ENCODE measurements at places on chromosomes 2 and 18. TPM values are rescaled to one million over a fixed set of nuclear protein-coding genes. Genes with fewer than 3 reads are reported as not detected.
A peak's percentile ranks its signal among the peaks of the same experiment; 100 is the strongest.

- DNase-seq = no peak
Measured at GRCh38 chr2:68974251-68974650, at the start of gene GKN1. GKN1 (plus strand) TSS chr2:68974636; CDS start chr2:68974678, 42 bp downstream.

DNA sequence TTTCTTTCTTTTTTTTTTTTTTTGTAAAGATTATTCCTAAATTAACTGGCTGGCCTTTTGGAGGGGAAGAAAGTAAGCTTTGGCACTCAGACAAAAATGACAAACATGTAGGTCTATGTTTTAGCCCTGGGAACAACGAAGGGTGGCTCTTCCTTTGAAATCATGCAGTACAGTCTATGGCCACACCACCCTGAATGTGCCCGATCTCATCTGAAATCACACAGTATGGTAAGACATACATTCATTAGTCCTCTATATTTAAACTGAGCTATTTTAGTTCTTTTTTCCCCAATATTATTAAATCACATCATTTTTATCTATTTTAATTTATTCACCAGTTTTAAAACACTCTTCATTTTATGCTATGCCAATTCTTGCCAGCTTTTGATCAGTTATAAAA lies 48.2 kb downstream of the PLA2R1 start:
- no peak for DNase-seq

DNA sequence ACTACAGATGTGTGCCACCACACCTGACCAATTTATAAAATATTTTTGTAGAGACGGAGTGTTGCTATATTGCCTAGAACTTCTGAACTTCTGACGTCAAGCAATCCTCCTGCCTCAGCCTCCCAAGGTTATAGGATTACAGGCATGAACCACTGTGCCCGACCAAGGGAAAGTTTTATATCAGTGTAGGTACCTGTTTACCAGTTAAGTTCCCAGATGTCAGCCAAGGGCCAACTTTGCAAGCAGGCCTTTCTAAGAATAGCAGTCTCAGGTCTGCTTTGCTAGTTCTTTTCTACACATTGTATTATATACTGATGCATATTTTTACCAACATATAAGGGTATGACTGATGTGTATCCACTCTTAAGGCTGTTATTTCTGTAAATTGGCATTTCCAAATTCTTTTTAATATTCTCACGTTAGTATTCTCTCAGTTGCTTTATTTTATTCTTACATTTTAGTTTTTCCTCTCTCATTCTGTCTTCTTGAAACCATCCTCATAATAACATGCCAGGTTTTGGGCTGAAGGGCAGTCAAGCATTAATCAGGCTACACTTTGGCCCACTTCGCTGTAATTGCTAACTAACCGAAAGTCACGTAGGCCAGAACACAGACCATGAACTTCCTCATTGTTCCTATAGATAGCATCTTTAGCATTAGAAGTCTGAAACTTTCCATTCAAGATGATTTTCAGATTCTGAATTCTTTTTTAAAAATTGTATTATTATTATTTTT lies 25.0 kb upstream of the CXXC1 start:
- no peak for DNase-seq

- DNase-seq = peak; percentile 31
Measured at GRCh38 chr2:64727843-64728463, 74.2 kb upstream of the SERTAD2 start.

DNA sequence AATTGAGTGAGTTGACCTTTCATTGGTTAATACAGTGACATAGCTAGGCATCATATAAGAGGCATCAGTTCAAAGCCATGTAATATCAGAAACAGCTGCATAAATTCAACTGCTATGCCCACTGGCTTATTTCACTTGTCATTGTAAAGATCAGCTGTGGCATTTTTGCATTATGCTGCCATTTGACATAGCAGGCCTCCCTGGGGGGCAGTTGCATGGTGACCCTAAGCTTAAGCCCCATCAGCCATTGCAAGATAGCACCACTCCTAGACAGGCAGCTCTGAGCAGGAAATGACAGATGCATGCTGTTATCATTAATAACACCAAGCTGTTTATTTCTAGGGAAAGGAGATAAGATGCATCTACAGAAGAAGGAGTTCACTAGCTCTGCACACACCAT lies 233.4 kb upstream of the CNTNAP5 start:
- no peak for DNase-seq

- DNase-seq = no peak
Measured at GRCh38 chr2:98123286-98123685, 36.3 kb downstream of the VWA3B start.

GRCh38 chr2:105712166-105712915 lies 32.4 kb upstream of the NCK2 start:
- DNase-seq = no peak

GRCh38 chr2:73175663-73176204 lies 26.6 kb upstream of the NOTO start:
- DNase-seq = peak; percentile 65

GRCh38 chr2:23530206-23530908 lies 145.4 kb downstream of the KLHL29 start:
- no peak for DNase-seq

DNA sequence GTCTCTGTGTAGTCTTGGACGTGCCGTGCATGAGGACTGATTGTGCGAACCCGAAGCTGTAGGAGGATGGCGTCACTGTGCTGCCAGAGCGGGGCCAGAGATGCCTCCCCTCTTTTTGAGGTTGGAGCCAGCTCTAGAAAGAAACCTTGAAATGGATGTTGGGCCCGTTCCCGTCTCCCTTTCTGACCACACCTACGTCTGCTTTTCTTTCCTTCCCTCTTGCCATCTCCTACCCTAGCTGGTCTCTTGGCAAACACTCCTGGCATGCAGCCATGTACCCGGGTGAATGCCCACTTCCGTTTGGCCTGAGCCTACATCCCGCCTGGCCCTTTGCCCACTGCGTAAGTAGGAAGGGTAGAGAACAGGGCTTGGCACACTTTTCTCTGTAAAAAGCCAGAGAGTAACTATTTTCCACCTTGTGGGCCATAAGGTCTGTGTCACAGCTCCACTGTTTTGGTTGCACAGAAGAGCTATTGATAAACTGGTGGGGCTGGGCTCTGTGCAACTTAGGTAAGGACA lies 37.4 kb downstream of the SH3BP4 start:
- DNase-seq = no peak

DNA sequence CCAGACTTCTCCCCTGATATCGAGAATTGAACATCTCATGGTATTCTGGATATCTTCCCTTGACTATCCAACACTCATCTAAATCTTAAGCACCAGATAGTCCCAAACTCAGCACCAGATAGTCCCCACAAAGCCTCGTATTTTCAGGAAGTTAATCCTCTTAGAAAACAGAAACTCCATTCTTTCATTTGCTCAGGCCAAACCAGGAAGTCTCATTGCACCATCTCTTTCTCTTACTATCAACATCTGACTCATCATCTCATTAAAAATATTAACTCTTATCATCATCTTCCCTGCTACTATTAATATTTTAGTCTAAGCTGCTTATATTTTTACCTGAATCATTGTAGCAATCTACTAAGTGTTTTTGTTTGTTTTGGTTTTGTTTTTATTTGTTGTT lies 286.4 kb downstream of the GALNT13 start:
- no peak for DNase-seq

DNA sequence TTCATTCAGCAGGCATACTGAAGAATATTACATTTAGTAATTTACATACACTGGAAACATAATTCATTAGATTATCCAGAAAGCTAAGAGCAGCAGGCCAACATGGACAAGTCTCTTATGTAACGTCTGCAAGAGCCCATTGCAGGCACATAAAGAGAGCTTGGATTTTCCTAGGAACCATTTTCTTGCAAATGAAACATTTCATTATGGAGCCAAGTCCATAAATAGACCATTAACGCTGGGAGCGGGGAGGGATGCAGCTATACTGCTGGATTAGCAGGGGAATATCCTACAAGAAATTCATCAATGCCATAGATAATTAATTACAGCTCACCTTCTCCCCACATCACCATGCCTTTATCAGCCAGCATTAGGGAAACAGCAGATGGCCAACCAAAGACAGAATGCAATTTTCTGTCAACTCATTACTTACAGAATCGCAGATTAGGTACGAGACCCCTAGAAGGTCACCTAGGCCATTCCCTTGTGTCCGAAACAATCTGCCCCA lies 170.4 kb downstream of the C1D start:
- no peak for DNase-seq

DNA sequence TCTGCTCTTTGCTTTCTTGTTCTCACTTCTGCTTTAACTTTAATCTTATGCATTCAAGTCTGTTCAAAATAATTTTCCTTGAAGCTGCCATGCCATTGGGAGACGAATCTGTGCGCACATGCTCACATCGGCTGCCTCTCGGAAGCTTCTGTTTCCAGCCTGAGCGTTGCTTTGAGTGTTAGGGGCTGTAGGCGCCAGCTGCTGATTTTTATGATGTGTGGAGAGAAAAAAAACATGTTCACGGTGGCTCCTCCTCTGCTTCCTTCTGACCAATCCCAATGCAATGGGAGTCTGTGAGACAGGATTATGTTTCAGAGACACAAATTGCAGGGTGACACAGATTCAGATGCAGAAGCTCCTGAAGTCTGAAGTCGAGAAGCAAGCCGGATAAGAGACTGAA lies at the start of gene MC4R:
MC4R (minus strand) TSS at position 180 of the 400 bp plus-strand sequence. CDS start 426 bp downstream, outside the sequence.
- DNase-seq = peak; percentile 42

DNA sequence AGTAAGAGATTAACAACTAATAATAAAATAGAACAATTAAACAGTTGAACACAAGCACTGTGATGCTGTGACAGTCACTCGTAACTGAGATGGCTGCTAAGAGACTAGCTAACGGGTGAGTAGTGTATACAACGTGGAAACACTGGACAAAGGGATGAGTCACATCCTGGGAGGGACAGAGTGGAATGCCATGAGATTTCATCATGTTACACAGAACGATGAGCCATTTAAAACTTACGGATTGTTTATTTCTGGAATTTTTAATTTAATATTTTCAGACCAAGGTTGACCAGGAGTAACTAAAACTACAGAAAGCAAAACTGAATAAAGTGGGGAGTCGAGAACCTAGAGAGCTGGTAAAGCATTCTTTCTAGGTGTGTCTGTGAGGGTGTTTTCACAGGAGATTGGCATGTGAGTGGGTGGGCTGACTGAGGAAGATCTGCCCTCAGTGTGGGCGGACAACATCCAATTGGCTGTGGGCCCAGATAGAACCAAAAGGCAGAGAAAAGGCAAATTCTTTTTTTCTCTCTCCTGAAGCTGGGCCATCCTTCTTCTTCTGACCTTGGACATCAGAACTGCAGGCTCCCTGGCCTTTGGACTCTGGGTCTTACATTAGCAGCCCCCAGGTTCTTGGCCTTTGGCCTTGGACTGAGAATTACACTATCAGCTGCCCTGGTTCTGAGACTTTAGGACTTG lies 14.6 kb downstream of the TMSB10 start:
- DNase-seq = no peak

DNA sequence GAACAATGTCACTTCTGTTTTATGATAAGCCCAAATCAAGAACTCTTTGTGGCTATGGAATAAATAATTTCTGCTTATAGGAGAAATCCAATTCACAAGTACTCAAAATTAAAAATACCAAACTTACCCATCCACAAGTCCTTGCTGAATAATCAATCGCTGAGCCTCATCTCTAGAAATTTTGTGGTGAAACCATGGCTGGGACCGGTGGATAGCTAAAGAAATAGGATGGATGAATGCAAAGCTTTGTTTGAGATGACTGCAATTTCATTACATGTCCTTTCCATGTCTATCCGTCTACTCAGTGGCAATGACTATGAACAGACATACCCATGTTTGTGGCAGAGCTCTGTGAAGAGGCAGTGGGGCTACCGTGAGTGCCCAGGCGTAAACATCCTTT lies 124.4 kb downstream of the GRB14 start:
- DNase-seq = no peak

- peak; percentile 68 for DNase-seq
Measured at GRCh38 chr2:241069821-241070281, 32.2 kb downstream of the MTERF4 start.

DNA sequence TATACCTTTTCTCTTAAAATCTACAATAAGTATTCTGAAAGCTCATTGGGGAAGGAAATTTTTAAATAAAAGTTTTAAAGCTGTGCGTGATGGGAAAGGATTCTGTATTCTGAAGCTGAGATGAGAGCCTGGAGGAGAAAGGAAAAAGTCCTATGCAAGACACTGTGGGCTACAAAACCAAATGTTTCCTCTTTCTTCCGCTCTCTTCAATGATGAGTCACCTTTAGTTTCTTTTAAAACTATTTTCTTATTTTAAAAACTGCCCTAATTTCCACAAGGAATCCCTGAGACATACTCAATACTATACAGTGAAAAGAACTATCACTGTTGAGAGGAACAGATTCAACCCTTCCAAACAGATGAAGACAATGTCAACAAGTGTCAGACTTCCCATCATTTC lies 87.4 kb downstream of the INO80D start:
- DNase-seq = no peak

DNA sequence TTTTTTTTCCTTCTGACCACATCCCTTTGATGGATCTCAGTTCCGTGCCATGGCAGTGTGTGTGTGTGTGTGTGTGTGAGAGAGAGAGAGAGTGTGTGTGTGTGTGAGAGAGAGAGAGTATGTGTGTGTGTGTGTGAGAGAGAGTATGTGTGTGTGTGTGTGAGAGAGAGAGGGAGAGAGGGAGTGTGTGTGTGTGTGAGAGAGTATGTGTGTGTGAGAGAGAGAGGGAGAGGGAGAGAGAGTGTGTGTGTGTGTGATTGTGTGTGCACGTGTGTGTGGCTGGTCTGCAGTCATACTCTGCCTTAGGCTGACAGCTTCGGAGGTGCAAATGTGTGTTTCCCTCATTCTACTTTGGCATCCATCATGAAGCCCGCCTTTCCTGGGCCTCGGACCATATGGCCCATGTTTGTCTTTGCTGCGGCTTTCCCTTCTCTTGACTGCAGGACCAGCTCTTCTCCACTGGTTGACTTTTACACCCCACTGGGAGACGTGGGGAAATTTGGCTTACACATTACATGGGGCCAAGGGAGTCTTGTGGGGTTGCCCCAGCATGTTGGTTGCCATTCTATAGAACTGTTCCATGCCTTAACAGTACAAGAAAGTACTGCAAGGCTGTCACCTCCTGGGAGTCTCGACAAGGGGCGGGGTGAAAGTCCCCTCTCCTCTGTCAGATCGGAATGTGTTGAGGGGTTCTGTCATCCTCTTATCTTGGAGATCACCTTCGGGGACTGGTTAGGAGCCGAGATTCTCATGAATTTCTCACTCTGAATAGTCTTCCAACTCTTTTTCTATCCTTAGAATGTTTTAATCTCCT lies 21.6 kb downstream of the TSN start:
- DNase-seq = no peak

- no peak for DNase-seq
Measured at GRCh38 chr2:76669966-76670465, 852.2 kb downstream of the LRRTM4 start.

- DNase-seq = no peak
Measured at GRCh38 chr2:212177724-212178123, 360.9 kb downstream of the ERBB4 start.

DNA sequence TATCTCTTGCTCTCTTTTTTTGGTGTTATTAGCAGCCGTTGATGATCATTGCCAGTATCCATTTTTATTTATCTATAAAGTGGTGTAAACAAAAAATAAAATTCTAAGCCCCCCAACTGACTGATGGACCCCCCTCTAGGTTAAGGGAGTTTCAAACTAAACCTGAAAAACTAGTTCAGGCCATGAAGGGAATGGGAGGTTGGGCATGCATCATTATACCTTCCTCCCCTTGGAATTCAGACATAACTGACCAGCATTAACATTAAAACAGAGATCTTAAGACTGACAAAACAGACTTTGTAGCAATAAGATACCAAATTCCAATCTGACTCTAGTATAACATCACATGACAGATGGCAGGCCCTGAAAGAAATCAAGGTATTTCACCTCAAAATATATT lies 20.2 kb downstream of the RALBP1 start:
- DNase-seq = no peak

LIMS1 gene
- 37.7 TPM for total RNA-seq

TUBA4B gene
- total RNA-seq = not detected

XPO1 gene
- total RNA-seq = 320 TPM

XDH gene
- 1.6 TPM for total RNA-seq

RGPD8 gene
- 8.1 TPM for total RNA-seq

FIGN gene
- 12.9 TPM for total RNA-seq
